ENCODE measurements at places on chromosomes 12 and 14.

GRCh38 chr12:67633708-67634107 lies 14.8 kb upstream of the DYRK2 start:
- no peak for DNase-seq

DNA sequence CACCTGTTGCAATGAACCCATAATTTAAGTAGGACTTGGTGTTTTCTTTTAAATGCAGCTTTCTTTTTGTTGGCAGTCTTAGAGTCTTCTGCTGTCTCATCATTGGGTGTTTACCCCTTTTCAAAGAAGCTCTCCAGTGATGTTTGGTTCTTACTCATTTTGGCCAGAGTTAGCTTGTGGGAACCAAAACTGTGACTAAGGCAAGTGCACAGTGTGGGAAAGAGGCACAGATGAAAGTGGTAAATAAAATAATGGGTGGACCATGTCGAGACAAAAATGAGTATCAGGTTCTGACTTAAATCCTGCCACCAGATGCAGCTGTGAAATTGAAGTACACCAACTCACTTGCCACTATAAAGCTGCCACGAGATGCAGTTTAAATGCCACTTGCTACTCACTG lies 615.4 kb upstream of the MIS18BP1 start:
- DNase-seq: no peak

DNA sequence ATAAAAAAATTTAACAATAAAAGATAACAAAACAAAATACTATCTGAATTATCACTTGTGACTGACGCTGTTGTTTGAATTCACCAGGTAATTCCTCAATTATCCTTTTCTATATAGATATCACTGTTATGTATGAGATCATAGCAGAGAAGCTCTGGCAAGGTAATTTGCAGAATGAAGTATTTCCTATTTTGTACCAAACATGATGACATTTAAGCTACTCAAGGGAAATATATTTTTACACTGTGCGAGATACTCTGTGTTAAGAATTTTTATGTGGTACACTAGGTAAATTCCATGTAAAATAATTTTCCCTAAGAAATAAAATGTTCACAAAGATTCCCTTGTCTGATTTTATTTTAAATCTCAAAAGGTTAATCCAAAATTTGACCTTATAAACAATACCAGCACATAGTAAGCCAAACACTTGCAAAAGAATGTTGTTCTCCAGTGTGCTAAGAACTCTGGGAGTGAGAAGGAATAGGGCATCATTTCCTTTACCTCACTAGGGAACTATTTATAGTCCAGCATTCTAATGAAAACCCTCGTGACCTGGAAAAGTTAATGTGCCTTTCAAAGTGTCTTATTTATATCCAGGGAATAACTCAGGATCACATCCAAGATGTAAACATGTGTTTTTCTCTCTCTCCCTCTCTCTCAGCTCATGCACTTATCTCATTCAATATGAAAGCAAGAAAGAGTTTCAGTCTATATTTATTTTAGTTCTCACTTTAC lies 115.2 kb upstream of the RAP1B start:
- DNase-seq: no peak

DNA sequence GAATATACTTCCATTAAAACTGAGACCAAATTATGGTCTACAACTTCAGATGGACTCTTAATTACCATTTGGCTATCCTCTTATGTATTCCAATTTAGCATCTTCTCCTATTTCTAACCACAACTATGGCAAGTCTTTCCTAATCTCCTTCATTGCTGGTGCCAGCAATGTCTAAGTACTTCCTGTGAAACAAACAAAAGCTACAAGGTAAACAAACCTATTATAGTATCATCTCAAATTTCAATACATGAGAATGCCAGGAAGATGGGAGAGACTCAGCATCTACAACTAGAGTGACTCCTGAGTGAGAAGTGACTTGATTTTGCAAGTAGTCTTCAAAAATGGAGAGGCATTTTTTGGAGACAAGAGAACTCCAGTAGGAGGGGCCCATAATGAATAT lies 202.9 kb upstream of the ATXN7L3B start:
- no peak for DNase-seq

GRCh38 chr14:89221109-89221810 lies 195.8 kb downstream of the FOXN3 start:
- DNase-seq: no peak

GRCh38 chr12:78952552-78952929 lies 88.0 kb downstream of the SYT1 start:
- no peak for DNase-seq

GRCh38 chr14:82091097-82091496 lies 557.4 kb upstream of the SEL1L start:
- no peak for DNase-seq

- no peak for DNase-seq
These were observed 28.4 kb downstream of the AREL1 start for GRCh38 chr14:74684434-74684833.

DNA sequence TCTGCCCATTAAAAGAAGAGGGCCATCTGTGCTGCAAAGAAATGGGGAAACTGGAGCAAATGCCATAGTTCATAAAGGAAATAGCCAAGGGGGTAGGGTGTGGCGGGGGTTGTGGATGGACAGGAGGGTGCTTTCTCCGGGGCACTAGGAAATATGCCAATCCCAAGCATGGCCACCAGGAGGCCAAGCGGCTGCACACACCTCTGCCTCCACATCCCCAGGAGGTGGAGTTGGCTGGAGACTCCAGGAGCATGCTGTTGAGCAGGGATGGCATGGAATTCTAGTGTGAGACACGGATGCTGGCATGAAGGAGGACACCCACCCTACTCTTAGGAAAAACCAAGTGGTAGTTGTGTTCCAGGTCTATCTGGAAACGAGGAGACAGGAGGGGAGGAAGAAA lies 25.2 kb downstream of the NID2 start:
- DNase-seq: no peak

DNA sequence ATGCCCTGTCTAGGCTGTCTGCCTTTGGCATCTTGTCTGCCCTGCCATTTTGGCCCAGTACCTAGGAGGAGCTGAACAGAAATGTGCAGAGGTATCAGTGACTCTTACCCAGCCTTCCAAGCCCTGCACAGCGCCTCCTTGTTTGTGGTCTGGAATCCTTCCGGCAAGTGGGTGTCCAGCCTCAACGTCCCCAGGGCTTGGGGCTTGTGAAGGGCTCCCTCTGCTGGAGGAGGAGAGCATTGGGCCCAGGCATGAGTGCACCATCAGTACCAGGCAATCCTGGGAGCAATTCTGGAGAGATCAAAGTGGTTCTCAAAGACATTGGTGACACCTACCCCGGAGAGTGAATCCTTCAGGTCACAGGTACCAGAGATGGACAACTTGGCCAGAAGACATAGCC lies 2.4 kb upstream of the TCL1B start:
- DNase-seq: peak; percentile 2

DNA sequence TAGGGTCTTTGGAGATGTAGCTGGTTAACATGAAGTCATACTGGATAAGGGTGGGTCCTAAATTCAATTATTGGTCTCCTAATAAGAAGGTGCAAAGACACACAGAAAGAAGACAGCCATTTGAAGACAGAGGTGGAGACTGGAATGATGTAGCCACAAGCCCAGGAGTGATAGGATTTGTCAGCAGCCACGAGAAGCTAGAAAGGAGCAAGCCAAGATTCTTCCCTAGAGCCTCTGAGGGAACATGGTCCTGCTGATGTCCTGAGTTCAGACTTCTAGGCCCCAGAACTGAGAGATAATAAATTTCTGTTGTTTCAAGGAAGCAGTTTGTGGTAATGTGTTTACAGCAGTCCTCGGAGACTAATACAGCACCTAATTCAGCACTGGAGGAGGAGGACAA lies 203.3 kb upstream of the SRRM4 start:
- no peak for DNase-seq

DNA sequence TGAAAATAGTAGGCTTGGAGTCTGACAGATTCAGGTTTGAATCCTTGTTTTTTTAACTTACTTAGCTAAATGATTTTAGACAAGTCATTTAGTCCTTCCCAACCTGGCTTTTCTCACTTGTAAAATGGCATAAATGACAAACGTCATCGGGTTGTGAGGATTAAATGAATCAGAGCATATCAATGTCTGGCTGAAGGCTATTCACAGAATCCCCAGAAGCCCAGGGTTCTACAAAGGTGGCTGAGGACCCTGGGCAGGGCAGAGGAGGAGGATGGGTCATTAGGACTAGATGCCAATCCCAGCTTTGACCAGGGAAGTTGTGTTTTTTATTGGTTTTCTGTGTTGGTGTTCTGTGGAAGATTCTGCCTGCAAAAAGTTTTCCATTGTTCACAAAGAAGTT lies 7.6 kb upstream of the PTPRB start:
- no peak for DNase-seq

DNA sequence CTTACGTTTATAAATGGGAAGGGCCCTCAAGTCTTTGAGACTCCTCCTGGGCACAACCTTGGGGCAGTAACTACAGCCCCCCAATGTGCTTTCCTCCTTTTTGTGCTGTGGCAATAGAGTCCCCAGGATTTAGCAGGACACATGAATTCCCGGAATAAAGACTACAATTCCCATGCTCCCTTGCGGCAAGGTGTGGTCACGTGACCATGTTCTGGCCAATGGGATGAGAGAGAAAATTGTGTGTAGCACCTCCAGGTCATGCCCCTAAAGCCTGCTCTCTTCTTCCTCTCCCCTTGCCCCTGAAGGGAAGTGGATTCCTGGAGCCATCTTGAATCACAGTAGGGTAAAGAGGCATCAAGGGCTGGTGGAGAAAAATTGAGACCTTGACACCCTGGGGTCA lies 295.1 kb upstream of the SFSWAP start:
- DNase-seq: no peak

DNA sequence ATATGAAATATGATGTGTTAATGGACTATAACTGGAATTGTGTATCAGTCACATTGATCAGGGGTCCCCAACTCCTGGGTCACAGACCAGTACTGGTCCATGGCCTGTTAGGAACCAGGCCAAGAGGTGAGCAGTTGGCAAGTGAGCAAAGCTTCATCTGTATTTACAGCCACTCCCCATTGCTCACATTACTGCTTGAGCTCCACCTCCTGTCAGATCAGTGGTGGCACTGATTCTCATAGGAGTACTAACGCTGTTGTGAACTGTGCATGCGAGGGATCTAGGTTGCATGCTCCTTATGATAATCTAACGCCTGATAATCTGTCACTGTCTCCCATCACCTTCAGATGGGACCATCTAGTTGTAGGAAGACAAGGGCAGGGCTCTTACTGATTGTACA lies 72.3 kb downstream of the CDK17 start:
- DNase-seq: no peak

GRCh38 chr12:53626702-53627169 lies 554 bp upstream of the ATF7 start:
- DNase-seq: no peak

GRCh38 chr12:51997136-51997535 lies 9.6 kb upstream of the TAMALIN start:
- DNase-seq: no peak

DNA sequence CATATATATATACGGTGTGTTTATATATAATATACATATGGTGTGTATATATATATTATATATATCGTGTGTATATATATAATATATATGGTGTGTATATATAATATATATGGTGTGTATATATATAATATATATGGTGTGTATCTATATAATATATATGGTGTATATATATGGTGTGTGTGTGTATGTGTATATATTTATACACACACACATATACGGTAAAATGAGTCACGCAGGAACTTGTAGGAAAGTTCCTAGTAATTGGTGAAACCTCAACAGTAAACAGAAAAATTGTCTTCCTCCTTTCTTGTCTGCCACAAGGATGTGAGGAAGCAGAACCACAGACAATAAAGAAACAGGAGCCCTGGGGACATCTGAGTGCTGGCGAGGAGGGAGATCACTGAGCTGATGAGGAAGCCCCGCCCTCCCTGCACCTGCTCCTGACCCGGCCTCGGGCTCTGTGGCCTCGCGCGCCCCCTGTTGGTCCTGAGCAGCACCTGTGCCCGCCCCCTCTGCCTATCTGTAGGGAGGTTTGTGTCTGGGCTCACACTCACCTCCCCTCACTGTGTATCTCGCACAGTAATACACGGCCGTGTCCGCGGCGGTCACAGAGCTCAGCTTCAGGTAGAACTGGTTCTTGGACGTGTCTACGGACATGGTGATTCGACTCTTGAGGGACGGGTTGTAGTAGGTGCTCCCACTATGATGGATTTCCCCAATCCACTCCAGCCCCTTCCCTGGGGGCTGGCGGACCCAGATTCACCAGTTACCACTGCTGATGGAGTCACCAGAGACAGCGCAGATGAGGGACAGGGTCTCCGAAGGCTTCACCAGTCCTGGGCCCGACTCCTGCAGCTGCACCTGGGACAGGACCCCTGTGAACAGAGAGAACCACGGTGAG lies 1079.4 kb downstream of the TMEM121 start:
- peak; percentile 74 for DNase-seq

- no peak for DNase-seq
These were observed 6.2 kb upstream of the SLC15A4 start for GRCh38 chr12:128829861-128830504.

DNA sequence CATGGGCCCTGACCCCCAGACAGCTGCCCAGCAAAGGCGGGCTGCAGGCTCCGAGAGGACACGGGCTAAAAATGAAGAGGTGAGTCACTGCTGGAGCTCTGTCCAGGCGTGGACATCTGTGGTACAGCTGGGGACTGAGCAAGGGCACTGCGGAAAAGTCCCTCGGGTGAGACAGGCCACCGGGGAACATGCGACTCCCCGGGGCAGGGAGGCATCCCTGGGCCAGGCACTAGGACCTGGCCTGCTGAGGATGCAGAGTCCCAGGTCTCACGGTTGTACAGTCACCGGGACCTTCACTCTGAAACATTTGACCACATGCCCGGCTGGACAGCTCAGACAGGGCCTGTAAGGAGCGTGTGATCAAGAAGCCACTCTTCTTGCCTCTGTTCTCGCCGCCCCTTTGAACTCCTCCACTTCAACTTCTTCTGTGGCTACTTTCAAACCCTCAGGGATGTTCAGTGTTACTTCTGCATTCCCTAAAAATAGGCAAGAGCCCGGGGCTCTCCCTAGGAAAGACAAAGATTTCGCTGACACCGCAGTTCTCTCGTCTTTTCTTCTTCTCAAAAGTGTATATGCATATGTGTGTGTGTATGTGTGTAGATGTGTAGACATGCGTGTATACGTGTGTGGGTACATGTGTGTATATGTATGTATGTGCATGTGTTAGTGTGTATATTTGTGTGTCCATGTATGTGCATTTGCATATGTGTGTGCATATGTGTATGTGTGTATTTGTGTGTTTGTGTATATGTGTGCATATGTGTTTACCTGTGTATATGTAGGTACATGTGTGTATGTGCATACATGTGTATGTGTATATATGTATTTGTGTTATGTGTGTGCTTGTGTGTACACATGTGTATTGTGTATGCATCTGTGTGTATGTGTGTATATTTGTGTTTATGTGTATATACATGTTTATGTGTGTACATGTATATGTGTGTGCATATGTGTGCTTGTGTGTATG lies 5.0 kb upstream of the RFLNA start:
- no peak for DNase-seq

GRCh38 chr12:47757840-47758583 lies 668 bp downstream of the RAPGEF3 start:
- DNase-seq: no peak

GRCh38 chr12:68375756-68376695 lies 43.9 kb upstream of the MDM1 start:
- DNase-seq: no peak

Data from activated T-cell treated with anti-CD3 and anti-CD28 coated beads for 4 hours (primary cell).